ENCODE measurements at places on chromosomes 1 and 21.

- no peak for DNase-seq
Observed at GRCh38 chr1:235867903-235868469, 1.3 kb upstream of the LYST start.

DNA sequence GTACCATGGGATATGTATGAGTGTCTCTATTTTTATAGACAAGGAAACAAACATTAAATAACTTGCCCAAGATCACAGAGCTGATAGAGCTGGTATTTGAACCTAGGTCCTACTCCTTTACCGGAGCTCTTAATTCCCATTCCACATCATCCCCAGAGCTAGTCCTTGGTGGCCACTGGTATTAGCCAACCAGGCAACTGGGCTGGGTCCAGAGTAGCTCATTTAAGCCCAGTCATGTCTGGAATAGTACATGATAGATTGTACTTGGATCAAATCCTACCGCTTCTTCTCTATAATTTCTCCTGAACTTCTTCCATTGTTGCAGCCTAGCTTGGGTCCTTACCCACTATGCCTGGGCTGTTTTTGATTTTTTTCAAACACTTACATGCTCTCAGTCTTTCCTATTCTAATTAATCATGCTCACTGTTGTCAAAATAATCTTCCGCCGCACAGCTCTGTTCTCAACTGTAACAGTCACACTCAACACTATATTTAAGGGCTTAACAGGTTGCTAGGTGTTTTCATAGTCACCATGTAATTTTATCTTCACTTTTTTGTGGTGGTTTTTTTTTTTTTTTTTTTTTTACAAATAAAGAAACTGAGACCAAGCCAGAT, 80.2 kb downstream of the COLGALT2 start:
- DNase-seq = no peak

DNA sequence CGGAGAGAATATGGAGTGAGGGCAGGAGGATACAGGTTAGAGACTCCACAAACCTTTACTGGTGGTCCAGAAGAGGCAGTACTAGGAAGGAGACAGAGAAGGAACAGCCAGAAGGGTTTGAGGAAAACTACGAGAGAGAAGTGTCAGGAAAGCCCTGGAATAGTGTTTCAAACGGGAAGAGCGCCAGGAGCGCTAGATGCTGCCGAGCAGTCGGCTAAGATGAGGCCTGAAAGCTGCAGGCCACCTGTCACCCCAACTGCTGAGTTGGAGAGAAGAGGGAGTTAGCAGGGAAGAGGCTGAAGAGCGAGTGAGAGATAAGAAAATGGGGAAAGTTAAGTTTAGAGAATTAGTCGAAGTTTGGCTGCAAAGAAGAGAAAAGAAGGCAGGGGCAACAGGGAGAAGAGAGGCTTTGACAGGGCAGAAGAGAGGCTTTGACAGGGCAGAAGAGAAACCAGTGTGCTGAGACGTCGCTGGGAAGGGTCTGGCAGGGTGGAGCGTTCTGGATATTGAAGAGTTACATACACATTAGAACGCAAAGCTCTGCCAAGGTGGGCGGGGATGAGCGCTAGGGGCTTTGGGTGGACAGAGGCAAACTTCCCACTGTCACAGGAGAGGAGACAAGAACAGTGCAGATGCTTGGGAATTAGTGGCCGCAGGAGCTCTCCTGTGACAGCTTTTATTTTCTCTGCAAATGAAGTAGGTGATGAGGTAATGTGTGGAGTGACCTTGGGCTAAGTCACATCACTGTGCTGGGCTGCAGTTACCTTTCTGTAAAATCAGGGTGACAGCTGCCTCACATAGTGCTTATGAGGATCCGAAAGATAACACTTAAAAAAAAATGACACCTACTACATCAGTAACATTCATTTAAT, 31.2 kb downstream of the PCSK9 start:
- DNase-seq = no peak

GRCh38 chr1:32899586-32900296, 1.4 kb downstream of the TMEM54 start:
- DNase-seq = no peak

DNA sequence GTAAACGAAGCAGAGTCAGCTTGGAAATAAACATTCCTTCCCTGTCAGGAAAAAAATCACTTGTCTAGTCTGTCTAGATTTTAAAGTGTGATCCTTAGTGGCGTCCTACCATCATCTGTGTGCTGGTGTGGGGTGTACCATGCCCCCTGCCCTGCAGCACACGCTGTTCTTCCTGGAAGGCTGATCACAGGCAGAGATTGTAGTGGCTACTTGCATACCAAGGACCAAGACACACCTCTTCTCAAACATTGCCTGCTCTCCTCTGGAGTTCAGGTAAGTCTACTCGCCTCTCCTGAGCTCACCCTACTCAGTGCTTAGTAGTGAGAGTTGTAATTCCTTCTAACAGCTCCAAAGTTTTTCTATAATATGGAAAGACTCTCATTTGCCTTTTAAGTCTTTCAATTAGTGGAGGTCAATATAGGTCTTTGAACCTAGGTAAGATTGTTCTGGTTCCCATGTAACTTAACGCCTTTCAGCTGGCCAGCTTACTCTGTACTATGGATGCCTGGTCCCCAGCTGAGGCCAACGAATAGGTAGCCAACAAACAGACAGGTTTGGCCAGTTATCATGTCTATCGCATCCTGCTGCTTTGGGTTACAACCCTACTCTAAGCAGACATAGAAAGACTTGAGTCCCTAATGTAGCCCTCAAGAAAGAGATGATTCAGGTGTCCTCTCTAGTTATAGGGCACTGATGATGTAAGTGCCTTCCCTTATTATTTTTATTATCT, 55.4 kb downstream of the XCL1 start:
- DNase-seq = no peak

GRCh38 chr1:207006914-207007313, 25.6 kb downstream of the C1orf116 start:
- DNase-seq = no peak

- DNase-seq = no peak
Observed at GRCh38 chr1:234879147-234880080, 249.2 kb downstream of the TOMM20 start.

- no peak for DNase-seq
Observed at GRCh38 chr1:242002510-242002909, 3.6 kb upstream of the MAP1LC3C start.

DNA sequence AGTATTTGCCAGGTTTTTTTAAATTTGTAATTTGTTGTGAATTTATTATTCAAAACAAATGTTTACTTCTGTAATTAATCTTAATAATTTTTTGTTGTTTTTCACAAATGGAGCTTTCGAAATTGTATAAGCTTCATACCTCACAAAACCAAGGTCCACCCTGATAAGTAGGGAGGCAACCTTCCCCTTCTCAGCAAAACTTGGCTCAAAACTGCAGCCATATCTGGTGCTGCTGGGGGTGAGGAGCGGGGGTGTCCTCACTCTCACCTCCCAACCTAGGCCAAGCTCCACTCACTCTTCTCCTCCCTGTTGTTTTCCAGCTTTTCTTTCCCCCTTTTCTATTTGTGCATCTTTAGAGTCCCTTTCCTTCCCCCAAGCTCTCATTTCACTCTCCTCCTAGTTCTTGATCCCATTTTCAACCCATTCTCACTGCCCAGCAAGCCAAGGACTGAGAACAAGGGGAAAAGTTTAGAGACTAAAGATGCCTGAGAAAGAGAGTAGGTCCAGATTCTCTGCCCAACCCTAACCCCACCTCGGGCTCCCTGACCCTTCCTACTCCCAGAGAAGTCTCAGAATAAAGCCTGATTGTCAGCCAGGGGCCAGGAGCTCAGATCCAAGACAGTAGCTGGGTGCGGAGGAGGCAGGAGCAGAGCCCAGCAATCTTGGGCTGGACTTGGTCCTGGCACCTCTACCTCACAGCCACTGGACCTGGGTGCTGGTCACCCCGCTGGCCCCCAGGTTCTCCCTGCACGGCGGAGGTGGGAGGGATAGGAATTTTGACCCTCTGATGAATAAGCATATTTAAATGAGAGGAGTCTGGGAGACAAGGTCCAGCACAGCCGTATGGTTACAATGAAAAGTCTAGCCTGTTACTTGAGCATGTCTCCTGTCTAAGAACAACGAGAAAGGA, 8.3 kb upstream of the CFAP45 start:
- no peak for DNase-seq

DNA sequence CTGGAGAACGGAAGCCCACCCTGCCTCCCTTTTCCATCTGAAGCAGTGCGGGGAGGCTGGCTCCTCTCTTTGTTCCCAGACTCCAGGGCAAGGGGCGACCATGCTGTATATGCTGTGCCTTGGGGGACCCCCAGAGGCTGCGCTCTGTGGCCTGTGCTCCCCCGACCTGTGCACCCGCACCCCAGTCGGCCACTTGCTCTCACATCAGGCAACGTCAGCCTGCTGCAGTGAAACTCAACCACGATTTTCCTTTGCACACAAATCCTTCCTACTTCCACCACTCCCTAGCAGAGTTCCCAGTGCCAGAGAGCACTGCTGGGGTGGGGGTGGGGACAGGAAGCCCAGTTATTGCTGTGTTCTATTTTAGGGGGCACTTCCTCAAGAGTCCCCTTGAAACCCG, 52.5 kb downstream of the SIM2 start:
- no peak for DNase-seq

GRCh38 chr1:167562702-167563101, 9.1 kb upstream of the CREG1 start:
- DNase-seq = no peak

DNA sequence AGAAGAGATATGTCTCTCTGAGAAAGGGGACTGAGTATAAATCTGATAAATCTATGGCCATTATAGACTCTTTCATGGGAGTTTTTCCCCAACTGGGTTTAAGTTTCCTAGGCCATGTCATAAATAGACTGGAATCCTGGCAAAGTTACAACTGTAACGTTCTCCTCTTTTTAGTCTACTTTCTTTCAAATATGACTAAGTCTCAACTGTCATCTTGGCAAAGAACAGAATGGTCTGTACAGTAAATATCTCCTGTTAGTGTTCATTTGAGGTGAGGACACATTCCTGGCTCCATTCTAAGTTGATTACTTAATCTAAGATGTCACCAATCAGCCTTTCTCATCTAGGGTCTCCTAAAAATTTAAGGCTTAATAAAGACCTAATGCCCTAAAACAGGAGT, 300.5 kb downstream of the BRINP2 start:
- no peak for DNase-seq

DNA sequence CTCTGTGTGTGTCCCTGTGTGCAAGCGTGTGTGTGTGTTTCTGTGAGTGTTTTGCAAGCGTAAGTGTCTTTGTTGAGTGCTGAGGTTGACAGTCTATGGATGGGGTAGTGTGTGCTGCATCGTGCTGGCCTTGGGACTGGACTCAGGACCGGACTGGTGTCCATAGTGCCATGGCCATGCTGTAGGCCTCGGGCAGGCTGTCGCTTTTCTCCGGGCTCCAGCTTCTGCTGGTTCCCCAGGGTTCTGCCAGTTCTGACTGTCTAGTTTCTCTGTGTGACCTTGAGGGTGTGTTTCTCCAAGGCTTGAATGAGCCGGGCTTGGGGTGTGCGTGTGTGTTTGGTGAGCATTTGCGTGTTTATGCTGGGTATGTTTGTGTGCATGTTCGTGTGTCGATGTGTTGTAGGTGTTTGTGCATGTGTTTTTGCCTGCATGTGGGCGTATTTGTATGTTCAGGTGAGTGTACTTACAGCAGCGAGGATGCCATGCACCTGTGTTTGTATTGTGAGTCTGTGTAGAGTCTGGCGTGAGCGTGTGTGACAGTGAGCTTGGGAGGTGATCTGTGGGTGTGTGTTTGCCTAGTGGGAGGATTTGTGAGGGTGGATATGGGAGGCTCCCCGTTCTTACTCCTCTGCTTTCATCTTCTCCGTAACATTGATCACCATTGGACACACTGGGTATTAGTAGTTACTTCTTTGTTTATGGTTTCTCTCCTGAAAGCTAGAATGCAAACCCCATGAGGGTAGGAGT, 51.7 kb upstream of the POU3F1 start:
- DNase-seq = no peak

- DNase-seq = no peak
Observed at GRCh38 chr1:77065693-77066342, 153.4 kb downstream of the PIGK start.

GRCh38 chr1:208965351-208965750, 618.2 kb upstream of the CAMK1G start:
- DNase-seq = no peak

DNA sequence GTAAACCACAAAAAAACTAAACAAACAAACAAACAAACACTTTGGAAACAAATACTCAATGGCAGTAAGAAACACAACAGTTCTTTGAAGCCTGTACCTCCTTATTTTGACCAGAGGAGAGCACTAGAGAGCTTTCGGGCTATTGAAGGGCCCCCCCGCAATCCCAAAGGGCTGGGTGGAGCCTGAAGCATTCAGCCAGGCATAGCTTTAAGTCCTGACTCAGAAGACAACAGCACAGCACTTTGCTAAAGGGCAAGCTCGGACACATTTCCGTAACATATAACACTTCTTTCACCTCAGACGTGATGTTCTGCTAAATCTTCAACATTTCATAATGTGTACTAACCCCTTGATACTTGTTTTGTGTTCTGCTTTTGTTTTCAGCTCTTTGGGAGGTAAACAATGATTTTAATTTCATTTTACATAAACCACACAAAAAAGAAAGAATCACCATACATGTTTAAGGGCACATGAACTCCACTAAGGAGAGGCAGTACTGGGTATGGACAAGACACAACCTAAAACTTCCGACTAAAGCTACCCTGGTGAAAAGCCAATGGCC, 9.7 kb upstream of the SHCBP1L start:
- peak; percentile 49 for DNase-seq

- DNase-seq = no peak
Observed at GRCh38 chr1:100924991-100925390, 29.1 kb downstream of the SLC30A7 start.

DNA sequence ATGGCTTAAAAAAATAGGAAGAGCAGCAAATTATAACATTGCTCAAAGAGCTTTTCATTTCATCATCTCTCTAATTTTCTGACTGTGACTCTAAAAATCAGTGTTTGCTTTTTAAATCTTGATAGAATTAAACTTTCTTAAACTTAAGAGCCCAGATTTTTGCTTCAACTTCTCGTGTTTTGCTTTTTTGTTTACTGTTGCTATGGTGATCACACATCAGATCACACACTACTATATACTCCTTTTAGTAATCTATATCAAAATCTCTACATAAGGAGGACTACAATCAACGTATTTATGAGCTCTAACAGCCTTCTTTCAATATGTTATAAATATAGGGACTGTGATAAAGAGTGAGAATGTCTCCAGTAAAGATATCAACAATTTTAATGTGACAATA, 537.3 kb downstream of the KCNT2 start:
- no peak for DNase-seq

GRCh38 chr1:205715628-205716027, 34.4 kb downstream of the NUCKS1 start:
- DNase-seq = no peak

DNA sequence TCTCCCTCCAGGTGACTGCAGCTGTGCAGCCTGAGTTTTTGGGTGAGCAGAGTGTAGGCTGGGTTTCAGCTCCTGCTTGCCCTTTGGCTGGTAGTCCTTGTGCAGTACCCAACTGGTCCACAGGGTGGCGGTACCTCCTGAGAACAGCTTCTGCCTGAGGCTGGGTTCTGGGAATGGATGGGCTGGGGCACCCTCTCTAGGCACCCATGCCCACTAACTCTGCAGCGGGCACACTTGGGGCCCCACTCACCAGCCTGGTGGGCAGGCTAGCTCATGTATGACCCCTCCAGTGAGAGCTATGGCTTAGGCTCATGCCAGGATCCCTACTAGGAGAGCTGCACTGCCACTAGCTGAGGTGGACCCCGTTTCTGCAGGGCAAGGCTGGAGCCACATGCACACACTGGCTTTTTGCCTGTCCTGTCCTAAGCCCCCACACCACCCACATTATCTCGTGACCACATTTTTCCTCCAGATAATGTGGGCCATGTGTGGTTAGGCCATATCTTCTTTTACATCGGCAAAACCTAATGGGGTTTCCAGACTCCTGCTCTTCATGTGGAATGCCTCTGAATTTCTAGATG, 15.5 kb upstream of the GSTM4 start:
- no peak for DNase-seq

GRCh38 chr1:203278082-203278884, 27.0 kb upstream of the BTG2 start:
- no peak for DNase-seq

Data from 8988T (cell line).